ENCODE measurements at places on chromosomes 12 and 14.

- no peak for DNase-seq
Measured at GRCh38 chr12:109531411-109531810, 41.9 kb downstream of the MMAB start.

- peak; percentile 40 for DNase-seq
Measured at GRCh38 chr14:104432611-104433231, 146.8 kb upstream of the C14orf180 start.

GRCh38 chr12:78470354-78471195 is 394.0 kb upstream of the SYT1 start:
- no peak for DNase-seq

- DNase-seq: no peak
Measured at GRCh38 chr14:98444077-98444476, 827.9 kb downstream of the BCL11B start.

DNA sequence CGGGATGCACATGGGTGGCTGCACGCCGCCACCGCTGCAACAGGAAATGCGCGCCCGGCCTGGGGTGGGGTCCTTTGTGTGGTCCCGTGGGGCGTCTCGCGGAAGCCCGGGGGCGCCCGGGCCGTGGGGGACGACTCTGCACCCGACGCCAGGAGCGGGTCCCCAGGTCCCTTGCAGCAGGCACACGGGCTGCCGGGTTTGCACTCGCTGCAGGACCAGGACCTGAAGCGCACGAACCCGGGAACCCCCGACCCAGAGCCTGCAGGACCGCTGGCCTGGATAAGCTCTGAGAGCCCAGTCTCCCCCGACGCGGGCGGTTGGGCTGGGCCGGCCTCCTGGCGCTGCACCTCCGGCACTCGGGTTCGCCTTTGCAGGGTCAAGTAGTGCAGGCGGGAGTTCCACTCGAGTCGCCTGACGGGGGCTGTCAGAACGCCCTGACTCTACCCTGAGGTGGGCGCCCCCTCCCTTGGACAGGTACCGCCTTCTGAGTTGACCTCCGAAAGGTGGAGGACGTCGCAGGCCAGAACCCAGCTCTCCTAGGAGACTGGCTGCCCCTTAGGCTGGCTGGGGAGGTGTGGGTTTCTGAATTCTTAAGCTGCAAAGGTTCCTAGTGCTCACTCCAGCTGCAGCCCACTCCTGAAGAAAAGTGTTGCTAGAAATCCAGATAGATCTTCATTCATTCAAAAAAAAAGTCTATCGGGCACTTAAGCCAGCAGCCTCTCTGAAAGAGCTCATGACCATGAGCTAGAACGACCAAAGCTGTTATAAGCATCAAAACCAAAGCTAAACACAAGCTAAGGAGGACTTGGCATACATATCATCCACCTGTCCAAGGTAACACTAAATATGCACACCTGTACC is 68.0 kb downstream of the RNF34 start:
- no peak for DNase-seq

GRCh38 chr12:29589851-29590250 is 92.4 kb upstream of the OVCH1 start:
- DNase-seq: no peak

DNA sequence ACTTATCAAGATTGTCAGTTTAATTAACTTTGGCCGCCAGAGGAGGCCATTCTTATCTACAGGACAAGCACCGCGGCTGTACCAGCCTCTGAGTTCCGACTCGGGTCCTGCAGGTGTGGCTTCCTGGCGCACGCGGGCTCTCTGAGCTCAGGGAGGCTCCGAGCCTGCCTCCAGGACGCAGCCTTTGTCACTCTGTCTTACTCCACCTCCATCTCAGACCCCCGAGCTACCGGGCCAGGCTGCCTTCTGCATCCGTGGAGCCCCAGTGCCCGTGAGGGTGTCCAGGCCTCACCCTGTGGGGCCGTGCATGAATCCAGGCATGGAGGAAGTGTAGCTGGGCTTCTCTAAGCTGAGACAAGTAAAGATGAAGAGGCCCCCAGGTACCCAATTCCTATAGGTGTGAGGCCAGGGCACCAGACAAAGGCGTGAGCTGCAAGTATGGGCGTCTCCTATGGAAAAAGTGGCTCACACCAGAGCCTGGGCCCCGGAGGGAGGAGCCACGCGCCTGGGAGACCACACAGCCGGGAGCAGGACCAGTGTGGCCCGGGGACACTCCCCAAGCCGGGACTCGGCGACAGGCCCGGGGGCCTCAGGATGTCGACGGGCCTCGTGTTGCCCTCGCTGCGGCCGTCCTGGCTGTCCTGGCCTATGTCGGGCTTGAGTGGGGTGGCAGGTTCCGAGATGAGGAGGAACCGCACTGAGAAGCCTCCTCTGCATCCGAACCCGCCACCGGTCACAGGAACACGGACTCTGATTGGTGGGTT is 42.8 kb downstream of the NOC4L start:
- no peak for DNase-seq

DNA sequence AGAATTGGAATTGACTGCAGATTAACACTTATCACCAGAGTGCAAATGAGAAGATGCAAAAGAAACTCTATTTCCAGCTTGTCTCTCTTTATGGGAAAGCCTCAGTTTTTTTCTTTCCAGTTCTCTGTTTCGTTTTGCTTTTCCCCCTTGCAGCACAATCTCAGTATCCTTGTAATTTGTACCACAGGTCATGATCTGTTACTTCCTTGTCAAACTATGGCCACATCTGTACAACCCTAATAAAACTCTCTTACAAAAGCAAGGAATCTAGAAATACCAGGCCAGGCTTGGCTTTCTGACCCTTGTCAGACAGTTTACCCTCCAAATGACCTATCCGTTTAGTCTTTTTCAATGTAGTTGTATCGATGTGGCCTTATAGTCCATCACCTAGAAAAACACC is 33.9 kb downstream of the MYBPC1 start:
- DNase-seq: no peak

- DNase-seq: no peak
Measured at GRCh38 chr12:121576851-121577391, 3.9 kb downstream of the KDM2B start.

DNA sequence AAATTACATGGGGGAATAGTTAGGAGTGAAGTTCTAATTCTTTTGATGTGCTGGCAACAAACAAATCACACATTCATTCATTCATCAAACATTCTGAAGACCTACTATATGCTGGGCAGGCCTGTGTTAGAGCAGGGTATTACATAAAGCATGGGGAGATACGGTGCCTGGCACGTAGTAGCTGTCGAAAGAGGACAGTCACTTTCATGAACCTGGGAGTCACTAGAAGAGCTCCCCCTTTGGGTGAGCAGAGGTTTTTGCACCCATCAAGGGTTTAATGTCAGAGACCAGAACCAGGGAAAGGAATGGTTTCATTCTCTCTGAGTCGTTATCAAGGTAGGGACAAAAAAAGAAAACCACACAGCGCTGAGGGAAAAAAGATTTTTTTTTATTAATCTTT is 10.0 kb downstream of the LHX5 start:
- no peak for DNase-seq

GRCh38 chr12:96244826-96245225 is 50.7 kb downstream of the ELK3 start:
- no peak for DNase-seq

GRCh38 chr14:74886001-74886400 is 4.3 kb downstream of the DLST start:
- DNase-seq: no peak

GRCh38 chr14:105492971-105493871 is 2.2 kb downstream of the TEDC1 start:
- no peak for DNase-seq

DNA sequence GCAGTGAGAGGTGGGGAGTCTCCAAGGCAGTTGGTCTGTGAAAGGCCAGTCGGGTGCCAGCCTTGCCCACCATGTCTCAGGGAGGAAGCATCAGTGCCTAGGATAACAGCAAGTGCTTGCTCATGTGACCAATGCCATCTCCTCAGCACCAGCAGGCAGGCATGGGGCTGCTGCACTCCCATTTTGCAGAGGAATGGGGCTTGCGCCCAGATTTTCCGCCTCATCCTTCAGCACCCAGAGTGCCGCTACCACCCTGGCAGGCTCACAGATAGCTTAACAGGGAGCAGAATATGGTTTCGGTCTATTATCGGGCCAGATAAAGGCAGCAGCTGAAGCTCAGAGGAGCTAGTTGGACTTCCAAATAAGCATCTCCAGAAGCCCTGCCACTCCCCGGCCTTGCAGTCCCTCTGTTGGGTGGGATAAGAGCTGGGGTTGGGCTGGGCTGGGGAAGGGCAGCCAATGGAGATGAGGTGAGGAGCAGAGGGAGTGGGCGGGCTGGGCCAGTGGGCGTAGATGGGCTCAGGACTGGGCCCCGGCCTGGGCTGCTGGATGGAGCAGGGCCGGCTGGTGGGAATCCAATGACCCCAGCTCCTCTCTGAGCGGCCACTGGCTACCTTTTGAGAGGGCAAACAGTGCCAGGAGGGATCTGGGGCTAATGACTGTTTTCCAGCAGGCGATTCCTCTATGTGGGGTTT is 8.4 kb upstream of the KRT80 start:
- DNase-seq: no peak

DNA sequence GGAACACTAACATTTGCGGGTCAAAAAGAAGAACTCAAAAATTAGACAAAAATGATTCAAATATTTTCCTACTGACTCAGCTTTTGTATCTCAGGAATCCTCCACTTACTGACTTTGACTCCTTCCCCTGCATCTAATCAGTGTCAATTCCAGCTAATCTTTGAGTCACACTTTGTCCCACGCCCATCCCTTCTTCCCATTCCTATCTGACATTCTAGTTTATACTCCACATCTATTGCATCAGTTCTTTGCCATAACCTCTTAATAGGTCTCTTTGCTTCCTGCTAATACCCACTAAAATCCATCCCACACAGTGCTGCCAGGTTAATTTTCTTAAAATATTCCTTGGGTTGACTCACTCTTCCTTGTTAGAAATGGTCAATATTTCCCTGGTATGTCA is 19.1 kb downstream of the BBS10 start:
- DNase-seq: no peak
